ENCODE measurements at places on chromosomes 7 and 10. TPM values are rescaled to one million over a fixed set of nuclear protein-coding genes. Genes with fewer than 3 reads are reported as not detected.

The PLCE1 gene
- total RNA-seq = 0.46 TPM

The BAMBI gene
- 226 TPM for total RNA-seq

The NET1 gene
- total RNA-seq = 9.6 TPM

The PLEKHA8 gene
- total RNA-seq = 15.0 TPM

The ELFN1 gene
- total RNA-seq = 2.8 TPM

The MINDY4 gene
- 3.3 TPM for total RNA-seq

The AGBL3 gene
- total RNA-seq = 1.4 TPM

The TEX47 gene
- not detected for total RNA-seq
